Keratinocyte (primary cell): ENCODE measurements at places on chromosomes 2 and 18.
A peak's percentile ranks its signal among the peaks of the same experiment; 100 is the strongest.

- DNase-seq = no peak
Observed at GRCh38 chr2:141392517-141393213, 738.2 kb downstream of the LRP1B start.

DNA sequence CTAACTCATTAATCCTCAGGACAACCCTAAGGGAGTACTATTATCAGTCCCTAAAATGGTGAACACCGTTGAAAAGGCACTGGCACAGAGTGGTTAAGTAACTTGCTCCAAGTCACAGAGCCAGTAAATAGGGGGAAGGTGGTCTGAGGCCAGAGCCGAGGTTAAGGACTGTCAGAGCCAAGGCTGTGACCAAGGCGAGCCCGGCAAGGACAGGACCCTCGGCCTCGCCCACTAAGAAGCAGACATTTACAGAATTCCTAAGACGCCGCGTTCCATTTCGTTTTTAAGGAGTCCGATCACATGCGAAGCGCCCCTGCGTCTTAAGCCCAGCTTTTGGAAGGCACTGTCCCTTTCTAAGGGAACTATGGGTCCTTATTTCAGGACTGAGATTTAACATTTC, 1.1 kb downstream of the PDIA6 start:
- no peak for DNase-seq

- DNase-seq = no peak
Observed at GRCh38 chr18:54673936-54674335, 82.9 kb downstream of the DYNAP start.

- DNase-seq = no peak
Observed at GRCh38 chr18:76487070-76487469, 8.0 kb downstream of the ZNF516 start.

DNA sequence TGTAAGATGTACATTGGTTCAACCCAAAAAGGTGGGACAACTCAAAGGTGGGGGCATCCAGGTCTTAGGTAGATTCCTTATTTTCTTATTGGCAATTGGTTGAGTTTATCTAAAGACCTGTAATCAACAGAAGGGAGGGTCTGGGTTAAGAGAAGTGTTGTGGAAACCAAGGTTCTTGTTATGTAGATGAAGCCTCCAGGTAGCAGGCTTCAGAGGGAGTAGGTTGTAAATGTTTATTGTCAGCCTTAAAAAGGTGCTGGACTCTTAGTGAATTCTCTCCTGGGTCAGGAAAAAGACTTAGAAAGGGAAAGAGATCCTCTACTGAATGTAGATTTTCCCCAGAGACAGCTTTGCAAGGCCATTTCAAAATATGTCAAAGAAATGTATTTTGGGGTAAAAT, 125.3 kb upstream of the NDUFV2 start:
- DNase-seq = no peak

GRCh38 chr2:98478088-98478551, 33.5 kb downstream of the INPP4A start:
- DNase-seq = no peak

- DNase-seq = no peak
Observed at GRCh38 chr18:24270937-24271380, 126.7 kb downstream of the OSBPL1A start.

- no peak for DNase-seq
Observed at GRCh38 chr2:226970362-226970761, 134.5 kb downstream of the RHBDD1 start.

GRCh38 chr18:40867459-40867858, 1087.6 kb upstream of the PIK3C3 start:
- DNase-seq = peak; percentile 84

GRCh38 chr2:127943186-127943585, 57.4 kb upstream of the AMMECR1L start:
- DNase-seq = no peak

- DNase-seq = no peak
Observed at GRCh38 chr2:43106559-43107527, 119.6 kb downstream of the ZFP36L2 start.

DNA sequence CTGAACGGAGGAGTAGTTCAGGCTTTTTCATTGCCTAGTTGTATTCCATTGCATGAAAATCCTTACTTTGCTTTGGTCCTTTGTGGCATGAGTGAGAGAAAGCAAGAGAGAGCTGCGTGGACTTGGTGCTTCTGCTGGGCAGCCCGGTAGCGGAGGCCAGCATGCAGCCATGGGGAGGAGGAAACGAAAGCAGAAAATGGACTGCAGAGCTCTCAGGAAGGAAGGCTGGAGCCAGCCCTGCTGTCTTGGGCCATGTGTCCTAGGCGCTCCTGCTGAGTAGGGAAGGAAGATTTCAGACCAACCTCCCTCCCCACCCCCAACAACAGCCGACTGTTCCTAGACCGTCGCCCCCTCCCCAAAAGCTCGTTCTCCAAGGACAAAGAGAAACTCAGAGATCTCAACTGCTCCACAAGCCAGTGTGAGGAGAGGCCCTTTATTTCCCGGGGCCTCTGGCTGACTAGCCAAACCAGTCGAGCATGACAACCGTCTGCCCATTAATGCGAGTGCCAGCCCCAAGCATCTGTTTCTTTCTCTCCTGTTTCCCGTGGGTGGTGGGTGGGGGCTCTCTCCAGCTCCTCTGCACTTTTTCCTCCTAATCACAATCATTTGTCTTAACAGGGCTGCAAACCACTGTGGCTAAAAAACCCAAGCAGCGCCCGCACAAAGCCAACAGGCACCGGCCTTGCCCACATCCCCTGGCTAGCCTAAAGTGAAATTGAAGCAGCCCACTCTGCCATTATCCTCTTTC, 66.8 kb upstream of the FZD7 start:
- DNase-seq = no peak

- no peak for DNase-seq
Observed at GRCh38 chr2:201733544-201733943, 35.1 kb upstream of the MPP4 start.

DNA sequence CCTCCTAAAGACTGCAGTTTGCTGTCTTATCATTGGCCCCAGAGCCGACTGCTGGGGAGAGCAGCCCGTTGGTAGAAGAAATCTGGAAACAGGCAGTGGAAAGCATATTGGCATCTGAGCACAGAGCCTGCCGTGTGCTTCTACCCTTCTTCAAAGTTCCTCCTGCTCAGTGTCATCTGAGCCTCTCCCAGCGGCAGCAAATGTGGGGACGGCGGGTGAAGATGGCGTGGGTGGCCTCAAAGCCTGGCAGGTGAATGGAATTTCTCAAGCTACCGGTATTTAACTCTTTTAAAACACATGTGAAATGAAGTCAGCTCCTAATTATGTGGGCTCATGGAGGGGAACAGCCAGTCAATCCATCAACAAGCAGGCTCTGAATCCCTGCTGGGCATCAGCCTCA, 181.6 kb upstream of the PXDN start:
- DNase-seq = no peak

GRCh38 chr18:57422313-57422872, 12.8 kb upstream of the ONECUT2 start:
- DNase-seq = no peak
